Activated CD4-positive, CD25-positive, alpha-beta regulatory T cell (primary cell): ENCODE measurements at places on chromosomes 12 and 14.

GRCh38 chr12:6265038-6265405 lies 45.5 kb upstream of the PLEKHG6 start:
- DNase-seq, result no peak

DNA sequence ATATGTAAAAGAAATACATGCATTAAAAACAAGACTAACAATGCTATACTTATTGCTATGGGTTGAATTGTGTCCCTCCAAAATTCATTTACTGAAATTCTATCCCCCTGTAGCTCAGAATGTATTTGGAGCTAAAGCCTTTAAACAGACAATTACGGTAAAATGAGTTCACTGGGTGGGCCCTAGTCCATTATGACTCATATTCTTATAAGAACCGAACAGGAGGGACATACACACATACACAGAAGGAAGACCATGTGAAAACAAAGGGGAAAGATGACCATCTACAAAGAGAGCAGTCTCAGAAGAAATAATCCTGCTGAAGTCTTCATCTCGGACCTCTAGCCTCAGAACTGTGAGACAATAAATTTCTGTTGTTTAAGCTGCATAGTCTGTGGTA lies 77.1 kb upstream of the ANKS1B start:
- no peak for DNase-seq

- DNase-seq, result no peak
Observed at GRCh38 chr14:92264195-92264594, 58.8 kb upstream of the SLC24A4 start.

- DNase-seq, result no peak
Observed at GRCh38 chr12:24902511-24903328, 46.2 kb downstream of the BCAT1 start.

- DNase-seq, result no peak
Observed at GRCh38 chr12:11812241-11812585, 162.7 kb downstream of the ETV6 start.

GRCh38 chr14:59215322-59215721 lies 26.9 kb downstream of the DAAM1 start:
- no peak for DNase-seq

- no peak for DNase-seq
Observed at GRCh38 chr12:76124456-76124855, 40.0 kb upstream of the NAP1L1 start.

DNA sequence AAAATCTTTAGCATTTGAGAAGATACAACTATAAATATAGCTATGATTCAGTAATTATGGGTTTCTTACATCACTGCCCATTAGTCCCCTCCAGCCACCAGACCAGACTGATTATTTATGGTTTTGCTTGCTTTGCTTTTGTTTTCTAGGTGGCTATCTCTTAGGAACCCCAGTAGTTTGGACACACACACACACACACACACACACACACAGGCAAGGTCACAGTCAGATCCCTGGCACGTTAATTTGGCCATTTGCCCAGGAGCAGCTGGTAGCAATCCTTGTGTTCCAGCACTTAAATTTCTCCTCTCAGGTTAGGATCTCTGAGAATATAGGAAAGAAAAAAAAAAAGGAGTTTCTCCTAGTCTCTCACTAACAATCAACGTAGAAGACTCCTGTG lies 90.2 kb upstream of the RESF1 start:
- DNase-seq, result no peak

GRCh38 chr14:61188978-61189808 lies 91.9 kb downstream of the TMEM30B start:
- DNase-seq, result no peak

- no peak for DNase-seq
Observed at GRCh38 chr12:101945369-101946232, 68.2 kb downstream of the DRAM1 start.

DNA sequence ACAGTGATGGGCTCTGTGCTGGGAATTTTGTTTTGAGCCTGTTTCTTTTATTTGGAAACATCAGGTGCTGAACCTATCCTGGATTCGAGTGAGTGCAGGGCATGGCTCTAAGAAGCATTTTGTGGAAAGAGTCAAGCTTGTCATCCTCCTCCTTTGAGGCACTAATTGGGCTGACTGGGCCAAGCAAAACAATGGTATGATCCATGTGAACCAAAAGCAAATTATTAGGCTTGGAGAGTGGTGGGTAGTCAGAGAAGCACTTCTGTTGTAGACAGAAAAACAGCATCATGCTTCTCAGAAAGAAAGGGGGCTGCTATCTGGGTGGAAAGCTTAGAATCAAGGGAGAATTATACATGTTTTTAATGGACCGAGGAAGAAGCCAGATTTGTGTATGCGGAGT lies 481.6 kb downstream of the DIO2 start:
- DNase-seq, result no peak

DNA sequence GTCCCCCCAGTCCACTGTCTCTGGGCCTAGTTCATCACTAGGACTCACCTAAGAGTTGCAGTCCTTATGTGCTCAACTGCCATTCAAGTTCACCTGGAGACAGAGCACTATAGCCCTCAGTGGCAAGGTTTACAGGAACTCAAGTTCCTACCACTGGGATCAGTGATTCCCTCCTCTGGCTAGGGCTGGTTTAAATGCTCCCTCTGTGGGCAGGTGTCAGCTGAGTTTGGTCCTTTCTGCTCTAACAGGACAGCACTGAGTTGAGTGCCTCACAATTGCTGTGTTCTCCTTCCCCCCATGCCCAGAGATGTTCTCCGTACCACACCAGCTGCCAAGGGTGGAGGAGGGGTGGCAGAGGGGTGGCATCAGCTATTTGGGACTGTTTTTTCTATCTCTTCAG lies 20.8 kb upstream of the SAV1 start:
- no peak for DNase-seq

DNA sequence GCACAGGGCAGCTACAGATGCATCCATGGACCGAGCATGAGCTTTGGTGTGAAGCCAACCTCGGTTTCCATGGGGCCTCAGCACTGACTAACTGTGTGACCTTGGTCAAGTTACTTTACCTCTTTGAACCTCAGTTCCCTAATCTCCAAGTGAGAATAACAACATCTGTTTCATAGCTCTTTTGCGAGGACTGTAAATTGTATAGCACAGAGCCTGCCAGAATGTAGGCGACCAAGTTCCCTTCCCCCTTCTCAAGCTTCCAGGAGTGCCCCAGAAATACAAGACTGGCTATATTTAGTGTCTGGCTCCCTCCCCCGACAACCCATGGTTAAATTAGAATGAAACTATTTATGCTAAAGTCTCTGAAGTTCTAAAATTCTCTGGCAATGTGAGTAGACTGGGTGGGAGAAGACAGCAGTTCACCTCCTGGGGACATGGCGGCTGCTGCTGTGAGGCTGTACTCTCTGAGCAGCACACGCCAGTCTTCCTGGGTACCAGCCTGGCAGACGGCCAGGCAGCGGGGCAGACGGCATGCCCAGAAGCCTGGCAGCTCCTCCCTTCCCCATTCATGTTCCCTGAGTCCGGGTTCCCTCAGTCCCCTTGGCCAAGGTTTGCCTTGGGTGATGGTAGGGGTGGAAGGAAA lies 22.0 kb upstream of the TMED10 start:
- no peak for DNase-seq

DNA sequence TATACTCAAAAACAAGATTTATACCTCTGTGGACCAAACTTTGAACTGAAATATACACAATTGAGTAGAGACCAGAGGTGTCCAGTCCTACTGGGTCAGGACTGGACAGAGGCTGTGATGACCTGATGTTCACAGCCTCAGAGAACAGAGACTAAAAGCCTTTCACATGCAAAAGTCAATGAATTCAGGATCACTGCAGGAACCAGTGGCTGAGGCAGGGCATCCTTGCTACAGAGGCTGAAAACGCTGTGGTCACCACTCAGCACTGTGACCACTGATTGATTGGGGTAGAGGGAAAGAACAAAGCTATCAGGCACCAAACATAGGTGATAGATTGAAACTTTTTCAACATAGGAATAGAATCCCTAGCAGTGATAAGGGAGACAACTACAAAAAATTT lies 25.1 kb downstream of the GRIP1 start:
- DNase-seq, result no peak

DNA sequence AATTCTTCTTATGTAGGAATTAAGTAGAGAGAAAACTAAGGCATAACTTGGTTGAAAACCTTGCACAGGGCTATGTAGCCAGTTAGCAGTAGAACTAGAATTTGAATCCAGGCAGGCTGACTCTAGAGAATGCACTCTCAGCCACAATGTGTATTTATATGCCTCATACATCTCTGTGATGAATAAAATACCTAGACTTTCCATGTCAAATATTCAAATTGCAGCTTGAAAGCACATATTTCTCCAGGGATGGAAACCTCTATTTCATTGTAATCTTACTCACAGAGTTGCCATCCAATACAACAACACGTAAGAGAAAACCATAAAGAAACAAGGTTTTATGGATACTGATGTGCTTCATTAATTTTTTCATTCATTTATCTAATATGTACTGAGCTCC lies 256.0 kb upstream of the FLRT2 start:
- no peak for DNase-seq

DNA sequence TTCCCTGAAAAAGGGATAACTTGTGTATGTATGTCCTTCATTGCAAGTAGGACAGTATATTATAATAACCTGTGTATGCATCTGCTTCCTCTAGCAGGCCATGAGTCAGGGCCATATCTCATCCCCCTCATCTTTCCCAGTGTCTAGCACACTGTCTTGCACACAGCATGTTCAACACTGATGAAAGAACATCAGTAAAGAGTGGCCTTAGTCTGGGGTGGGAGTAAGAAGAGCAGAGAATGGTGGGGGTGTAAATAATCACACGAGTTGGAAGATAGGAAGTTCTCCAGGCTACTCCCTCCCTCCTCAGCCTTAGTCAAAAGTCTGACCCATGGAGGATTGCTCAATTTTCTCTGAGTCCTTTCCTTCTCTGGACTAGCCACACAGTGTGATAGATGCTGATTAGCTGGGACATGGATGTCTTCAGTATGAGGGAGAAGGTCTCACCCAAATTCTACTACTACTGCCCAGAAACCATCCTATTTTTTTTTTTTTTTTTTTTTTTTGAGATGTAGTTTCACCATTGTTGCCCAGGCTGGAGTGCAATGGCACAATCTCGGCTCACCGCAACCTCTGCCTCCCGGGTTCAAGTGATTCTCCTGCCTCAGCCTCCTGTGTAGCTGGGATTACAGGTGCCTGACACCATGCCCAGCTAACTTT lies 14.6 kb upstream of the SP1 start:
- no peak for DNase-seq

- DNase-seq, result no peak
Observed at GRCh38 chr12:11771356-11771755, 121.9 kb downstream of the ETV6 start.

DNA sequence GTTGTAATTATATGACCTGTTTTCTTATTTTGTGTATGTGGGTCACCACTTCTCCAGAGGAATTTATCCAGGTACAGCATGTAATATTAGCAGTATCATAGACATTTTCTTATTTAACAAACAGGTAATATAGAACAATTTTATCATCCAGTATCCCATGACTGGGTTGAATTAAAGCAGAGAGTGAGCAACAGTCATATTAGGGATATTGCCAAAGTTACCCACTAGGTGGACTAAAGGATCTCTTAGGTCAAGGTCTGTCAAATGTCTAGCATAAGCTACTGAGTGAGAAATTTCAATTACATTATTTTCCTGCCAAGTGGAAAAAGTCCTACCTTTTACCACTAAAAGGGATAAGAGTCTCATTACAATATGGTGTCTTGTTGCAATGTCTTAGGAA lies 62.1 kb upstream of the TRIM9 start:
- no peak for DNase-seq

DNA sequence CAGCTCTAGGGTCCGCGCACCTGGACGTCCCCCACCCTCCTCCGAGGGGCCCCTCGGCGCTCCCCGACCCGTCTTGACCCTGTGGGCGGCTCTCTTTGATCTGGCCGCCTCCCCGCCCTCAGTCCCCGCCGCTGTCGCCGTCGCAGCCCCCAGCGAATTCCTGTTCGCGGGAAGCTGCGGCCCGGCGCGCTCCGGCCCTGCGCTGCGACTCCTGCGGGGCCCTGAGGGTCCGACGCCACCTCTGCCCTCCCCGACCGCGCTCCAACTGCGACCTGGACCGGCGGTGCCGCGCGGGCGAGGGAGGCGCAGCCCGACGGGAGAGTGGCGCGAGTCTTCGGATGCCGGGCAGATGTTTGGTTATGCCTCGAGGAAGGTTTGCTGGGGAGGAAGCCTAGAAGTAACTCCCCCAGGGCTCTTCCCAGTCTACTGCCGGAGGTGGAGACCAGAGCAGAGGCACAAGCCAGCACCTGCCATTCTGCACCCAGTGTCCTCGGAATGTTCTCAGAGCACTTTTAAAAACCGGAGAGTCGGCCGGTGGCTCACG lies 440 bp upstream of the ISM2 start:
- DNase-seq, result no peak

DNA sequence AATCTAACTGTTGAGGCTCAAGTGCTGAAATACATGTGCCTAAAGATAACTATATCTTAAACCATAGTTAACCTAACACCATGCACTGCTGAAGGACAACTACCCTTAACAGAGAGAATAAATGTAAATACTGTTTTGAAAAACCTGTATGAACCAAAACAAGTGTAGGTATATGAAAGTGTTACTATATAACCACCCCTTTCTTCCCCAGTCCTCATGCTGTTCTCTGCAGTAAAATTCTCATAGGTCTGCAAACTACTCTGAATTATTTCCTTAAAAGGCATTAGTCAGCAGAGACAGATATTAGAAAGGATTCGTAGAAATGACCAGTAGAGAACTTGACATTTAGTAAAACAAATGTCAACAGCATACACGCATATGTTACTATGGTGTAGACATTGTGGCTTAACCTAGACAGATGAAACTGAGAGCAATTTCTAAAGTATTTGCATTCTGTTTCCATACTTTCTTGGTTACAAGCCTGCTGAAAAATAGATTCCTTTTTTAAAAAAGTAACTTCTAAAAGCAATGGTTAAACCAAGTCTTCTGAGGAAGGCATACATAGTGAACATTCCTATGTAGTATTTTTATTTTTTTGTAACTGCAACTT lies 13.9 kb downstream of the CSRP2 start:
- no peak for DNase-seq

DNA sequence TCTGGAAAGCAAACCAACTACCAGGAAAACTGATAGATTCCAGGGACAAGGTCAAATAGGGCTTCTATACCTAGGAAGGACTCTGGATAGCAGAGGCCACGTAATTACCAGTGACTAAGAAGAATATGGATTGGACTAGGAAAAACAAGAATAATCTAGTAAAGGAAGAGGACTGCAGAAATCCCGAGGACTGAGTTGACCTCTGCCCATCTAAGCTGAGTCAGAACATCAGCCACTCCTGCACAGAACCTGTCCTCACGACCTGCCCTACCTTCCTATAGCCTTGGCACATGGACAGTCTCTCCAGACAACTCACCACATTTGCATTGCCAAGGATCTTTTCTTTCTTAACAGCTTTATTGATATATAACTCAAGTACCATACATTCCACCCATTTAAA lies 2.3 kb downstream of the OR6J1 start:
- DNase-seq, result no peak
